ENCODE measurements at places on chromosomes 12 and 14.

DNA sequence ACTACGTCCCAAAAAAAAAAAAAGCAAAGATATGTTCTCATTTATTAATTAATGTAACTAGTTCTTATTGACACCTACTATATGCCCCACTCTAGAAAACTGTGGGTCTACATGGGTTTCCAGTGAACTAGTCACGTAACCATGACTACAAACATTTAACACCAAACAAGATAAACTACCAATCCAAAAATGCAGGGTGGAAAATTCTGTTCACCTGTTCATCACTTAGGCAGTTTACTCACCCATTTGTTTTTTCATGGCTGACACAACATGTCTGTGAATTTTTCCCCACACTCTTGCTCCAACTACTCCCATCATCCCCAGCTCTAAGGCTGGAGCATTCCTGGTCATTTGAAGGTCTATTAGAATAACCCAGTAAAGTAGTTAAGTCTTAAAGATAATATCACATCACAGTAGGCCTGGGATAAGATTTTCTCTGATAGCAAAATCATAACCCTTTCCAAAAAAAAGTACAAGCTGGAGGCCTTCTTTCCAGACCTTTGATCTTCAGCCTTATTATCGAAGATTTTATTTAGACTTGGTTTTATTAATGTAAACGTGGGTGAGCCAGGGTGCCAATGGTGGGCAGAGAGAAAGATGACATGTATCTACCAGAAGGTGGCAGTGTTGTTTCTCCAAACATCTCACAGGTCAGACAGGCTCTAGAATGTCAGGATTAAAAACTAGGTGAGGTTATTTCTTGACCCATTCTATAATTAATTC is 61.6 kb upstream of the DAAM1 start:
- DNase-seq = no peak

- no peak for DNase-seq
Observed at GRCh38 chr12:92278378-92278828, 132.8 kb upstream of the BTG1 start.

DNA sequence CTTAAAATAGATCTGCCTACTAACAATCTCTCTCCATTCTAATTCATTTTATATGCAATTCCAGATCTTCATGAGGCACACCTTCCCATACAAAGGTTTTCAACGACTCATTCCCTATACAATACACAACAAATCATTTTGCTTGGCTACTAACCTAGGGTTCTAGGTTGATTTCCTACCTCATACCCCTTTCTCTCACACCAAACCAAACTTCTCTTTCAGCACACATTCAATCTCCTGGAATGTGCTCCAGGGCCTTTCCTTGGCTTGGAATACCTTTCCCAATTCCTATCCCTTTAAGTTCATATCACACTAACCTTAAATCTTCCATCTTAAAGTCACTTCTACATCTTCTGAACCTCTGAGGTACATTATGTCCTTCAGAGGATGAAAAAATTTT is 38.7 kb upstream of the MTERF2 start:
- no peak for DNase-seq

DNA sequence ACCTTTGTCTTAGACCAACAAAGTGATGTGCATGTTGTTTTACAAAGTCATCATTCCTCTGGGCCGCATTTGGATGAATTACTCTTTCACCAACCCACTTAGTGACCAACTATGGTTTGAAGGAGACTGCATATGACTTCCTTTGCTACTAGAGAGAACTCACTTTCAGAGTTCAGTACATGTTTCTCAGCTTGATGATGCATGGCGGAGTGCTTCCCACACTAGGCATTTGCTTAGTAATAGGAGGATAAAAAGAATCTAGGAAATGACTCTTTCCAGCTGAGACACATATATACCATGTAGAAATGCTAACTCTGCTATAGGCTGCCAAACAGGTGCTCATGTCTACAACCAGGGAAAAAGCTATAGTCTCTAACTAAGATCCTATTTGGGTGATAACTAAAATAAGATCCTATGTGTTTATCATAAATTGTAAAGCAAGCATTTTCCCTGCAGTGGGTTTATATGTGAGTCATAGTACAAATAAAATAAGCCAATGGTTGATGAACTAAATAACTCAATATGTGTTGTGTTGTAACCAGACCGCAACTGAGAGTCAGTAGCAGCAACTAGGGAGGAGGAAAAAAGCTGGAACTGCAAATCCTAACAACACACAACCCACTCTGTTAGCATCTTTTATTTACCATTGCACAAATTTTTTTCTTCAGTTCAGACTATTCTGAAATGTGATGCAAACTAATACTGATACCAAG is 87.2 kb downstream of the TSPAN8 start:
- DNase-seq = no peak

DNA sequence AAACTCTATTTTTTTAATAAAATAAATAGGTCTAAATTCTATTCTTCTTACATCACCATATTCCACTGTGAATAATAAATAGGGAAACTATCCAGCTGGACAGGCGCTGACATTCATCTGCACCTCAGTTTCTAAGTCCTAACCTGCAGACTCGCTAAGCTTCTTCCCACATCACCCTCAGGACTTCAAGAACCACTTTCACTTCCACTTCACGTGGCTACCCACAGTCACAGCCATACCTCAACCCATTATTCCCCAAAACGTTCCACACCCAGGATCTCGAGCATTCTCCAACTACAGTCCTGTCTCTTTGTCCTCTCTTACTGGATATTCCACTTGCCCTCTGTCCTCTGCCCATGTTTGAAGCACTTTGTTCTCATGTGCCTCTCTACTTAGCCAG is 71.1 kb downstream of the C2CD5 start:
- DNase-seq = no peak

GRCh38 chr14:92596331-92596907 is 82.8 kb downstream of the RIN3 start:
- no peak for DNase-seq

DNA sequence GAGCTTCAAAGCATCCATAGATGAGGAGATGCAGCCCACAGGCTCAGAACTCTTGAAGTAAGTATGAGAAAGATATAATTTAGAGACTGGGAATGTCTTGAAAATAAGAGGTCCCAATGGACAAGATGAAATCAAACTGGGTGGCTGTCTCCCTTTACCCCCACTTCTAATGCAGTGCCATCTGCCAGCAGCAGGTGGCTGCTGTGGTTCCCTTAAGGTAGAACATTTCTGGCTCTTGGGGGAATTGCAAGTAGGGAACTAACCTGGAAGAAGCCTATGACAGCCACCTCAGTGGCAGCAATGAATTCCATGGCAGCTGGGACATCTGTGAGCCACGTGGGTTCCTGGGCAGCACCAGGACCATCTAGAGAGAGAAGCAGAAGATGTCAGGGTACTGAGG is 648 bp downstream of the ERP27 start:
- DNase-seq = no peak

- no peak for DNase-seq
Observed at GRCh38 chr12:532908-533565, 73.3 kb downstream of the B4GALNT3 start.

DNA sequence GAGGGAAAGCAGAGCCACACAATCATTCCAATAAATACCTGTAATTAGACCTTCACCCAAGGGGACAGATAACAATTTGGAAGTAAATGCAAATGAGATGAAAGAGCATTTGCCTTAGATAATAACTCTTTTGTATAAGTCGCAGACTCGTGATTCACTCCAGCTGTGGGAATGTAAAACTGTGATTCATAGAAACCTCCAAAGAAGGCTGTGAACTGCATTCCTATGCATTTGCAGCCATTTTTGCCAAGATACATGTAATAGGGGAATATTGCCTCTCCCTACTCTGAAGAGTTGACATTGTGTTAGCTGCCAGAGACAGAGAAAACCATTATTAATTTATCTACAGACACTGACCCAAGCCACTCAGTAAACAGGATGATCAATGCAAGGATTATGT is 181.9 kb upstream of the ARHGAP5 start:
- no peak for DNase-seq

DNA sequence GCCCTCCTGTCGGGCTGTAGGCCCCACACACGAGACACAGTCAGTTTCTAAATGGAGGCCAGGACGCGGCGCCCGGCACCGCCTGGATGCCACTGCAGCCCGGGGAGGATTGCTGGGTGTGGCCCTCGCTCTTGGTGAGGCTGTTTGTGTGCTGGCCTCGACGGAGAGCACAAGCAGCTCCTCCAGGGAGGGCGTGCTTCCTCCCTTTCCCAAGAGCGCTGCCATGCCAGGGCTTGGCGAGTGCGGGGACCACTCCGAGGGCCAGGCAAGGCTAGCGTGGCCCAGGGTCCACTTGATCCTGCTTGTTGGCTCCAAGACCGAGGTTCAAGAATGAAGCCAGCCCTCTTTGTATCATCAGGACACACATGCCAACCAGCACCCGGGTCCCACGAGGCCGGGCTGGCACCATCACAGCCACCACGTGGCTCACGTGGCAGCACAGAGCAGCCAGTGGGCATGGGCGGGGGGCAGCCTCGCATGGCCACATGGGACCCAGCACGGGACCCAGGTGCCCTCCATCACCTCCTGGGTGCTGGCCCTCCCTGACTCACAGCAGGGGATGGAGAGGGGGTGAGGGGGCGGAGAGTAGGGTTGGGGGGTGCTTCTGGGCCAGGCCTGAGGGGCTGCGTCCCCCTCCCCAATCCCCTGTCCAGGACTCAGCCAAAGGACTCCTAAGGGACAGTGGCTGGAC is 71.2 kb downstream of the NOC4L start:
- DNase-seq = no peak

DNA sequence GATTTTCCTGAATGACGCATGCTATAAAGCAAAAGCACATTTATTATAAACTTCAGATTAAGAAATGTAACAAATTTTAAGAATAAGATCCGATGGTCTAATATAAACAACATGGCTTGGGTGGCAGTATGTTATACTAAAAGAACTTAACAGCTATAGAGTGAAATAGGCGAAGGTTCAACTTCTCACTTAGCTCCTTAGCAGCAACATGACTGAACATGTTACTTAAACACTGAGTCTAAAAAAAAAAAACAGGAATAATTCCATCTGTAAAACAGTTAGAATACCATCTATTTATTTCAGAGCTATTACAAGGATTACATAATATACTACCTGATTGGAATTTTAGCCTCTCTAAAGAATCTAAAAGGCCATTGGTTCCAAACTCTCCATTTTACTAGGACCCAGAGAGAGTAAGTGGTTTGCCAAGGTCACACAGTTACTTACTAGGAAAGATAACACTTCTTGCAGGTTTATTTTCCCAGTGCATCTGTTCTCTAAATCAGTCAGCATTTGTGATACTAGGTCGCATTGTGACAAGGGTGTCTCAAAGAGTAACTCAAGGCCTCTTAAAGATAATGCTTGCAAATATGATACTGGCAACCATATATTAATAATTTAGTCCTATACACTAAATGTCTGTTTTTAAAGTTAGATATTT is 14.8 kb downstream of the OSBPL8 start:
- DNase-seq = no peak

DNA sequence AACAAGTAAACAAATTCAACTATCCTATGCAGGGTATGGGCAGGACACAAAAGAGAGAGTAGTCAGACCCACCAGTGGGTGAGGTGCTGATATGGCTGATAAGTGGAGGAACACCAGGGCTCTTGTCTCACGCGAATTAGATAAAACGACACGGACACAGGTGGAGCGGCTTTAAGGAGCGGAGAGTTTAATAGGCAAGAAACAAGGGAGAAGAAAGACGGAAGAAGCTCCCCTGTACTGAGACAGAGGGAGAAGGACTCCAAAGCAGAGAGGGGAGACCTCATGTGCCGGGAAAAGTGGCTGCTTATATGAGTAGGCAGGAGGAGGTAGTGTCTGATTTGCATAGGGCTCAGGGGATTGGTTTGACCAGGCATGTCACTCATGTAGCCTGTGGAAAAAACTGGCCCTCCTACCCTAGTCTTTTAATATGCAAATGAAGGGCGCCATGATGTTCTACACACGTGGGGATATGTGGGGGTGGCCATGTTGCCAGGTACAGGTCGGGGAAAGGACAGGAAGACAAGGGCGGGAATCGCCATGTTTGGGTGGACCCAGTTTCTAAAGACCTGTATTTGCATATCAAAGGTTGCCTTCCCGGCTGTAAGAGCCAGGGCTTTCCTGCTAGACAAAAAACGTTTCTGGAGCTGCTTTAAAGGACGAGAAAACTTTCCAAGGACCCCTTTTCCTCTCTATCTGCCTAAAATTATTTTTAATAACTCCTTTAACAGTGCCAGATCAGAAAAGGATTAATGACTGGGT is 28.8 kb downstream of the RPGRIP1 start:
- DNase-seq = no peak

- DNase-seq = no peak
Observed at GRCh38 chr12:128637642-128638606, 185.8 kb downstream of the SLC15A4 start.

DNA sequence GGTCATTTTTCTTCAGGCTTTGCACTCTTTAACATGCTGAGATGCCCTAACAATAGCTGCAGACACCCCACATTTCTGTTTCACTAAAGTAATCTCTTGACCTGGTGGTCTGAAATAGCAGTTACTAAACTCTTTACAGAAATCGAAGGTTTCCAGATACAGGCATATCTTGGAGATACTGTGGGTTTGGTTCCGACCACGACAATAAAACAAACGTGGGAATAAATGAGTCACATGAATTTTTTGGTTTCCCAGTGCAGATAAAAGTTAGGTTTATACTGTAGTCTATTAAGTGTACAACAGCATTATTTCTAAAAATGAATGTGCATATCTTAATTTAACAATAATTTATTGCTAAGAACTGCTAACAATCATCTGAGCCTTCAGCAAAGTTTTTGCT is 208.7 kb downstream of the EGLN3 start:
- no peak for DNase-seq

DNA sequence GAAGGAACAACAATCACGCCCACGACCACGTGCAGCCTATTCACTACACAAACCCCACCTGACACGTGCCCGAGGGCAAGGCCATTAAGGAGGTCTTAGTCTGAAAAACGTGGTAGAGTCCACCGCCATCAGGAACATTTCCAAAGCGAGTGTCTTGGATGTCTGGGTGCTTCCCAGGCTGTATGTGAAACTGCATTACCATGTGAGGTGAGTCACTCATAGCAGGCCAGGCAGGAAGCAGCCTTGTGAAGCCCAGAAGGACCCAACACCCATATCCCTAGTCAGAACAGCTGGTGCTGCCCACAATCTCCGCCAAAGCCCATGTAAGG is 3.3 kb upstream of the KRT79 start:
- DNase-seq = no peak

- no peak for DNase-seq
Observed at GRCh38 chr14:24741871-24742270, 107.9 kb upstream of the GZMB start.

GRCh38 chr14:24425704-24426103 is 3.8 kb downstream of the CBLN3 start:
- DNase-seq = no peak

- no peak for DNase-seq
Observed at GRCh38 chr14:75334549-75335051, 56.0 kb downstream of the FOS start.

DNA sequence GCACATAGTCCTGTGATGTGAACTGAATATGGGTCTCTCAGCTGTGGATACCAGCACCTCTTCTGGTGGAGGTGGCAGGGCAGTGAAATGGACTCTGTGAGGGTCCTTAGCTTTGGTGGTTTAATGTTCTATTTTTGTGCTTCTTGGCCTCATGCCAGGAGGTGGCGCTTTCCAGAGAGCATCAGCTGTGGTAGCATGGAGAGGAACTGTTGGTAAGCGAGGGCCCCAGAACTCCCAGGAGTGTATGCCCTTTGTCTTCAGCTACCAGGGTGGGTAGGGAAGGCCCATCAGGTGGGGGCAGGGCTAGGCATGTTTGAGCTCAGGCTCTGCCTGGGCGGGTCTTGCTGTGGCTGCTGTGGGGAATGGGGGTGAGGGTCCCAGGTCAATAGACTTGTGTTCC is 241.7 kb downstream of the AEBP2 start:
- no peak for DNase-seq

- DNase-seq = no peak
Observed at GRCh38 chr12:131947482-131948027, 2.2 kb upstream of the EP400 start.

Measured in cortex of kidney (tissue), 1 donor.